ENCODE measurements at places on chromosomes 7 and 10.

GRCh38 chr10:79137826-79138225 lies 69.1 kb downstream of the ZMIZ1 start:
- DNase-seq, result peak; percentile 78

DNA sequence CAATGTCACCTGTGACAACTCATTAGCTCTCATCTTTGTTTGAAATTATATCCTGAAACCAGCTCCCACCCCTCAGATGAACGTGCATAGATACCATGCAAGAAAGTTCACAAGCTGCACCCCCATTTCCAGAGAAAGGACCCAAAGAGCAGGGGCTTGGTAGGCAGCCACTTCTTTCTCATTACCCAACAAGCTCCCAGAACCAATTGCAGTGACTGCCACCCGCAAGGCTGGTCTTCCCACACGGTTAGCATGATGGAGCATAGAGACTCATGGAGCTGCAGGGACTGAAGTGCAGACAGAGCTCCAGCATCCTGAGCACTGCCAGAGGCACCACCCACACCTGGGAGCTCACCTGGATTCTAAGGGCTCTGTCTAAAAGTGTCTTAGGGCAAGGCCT lies 28.5 kb downstream of the FRMPD2 start:
- no peak for DNase-seq

DNA sequence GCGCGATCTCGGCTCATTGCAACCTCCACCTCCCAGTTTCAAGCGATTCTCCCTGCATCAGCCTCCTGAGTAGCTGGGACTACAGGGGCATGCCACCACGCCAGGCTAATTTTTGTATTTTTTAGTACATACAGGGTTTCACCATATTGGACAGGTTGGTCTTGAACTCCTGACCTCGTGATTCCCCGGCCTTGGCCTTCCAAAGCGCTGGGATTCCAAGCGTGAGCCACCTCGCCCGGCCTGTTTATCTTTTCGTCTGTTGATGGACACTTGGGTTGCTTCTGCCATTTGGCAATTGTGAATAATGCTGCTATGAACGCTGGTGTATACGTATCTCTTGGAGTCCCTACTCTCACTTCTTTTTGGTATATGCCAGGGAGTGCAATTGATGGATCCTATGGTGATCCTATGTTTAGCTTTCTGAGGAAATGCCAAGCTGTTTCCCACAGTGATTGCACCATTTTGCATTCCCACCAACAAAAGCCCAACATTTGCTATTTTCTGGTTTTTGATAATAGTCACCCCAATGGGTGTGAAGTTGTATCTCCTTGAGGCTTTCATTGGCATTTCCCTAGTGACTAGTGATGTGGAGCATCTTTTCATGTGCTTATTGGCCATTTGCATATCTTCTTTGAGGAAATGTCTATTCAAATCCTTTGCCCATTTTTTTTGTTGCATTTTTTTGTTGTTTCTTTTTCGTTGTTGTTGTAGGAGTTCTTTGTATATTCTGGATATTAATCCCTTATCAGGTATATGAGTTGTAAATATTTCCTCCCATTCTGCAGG lies 3.5 kb downstream of the ANTXRL start:
- no peak for DNase-seq

DNA sequence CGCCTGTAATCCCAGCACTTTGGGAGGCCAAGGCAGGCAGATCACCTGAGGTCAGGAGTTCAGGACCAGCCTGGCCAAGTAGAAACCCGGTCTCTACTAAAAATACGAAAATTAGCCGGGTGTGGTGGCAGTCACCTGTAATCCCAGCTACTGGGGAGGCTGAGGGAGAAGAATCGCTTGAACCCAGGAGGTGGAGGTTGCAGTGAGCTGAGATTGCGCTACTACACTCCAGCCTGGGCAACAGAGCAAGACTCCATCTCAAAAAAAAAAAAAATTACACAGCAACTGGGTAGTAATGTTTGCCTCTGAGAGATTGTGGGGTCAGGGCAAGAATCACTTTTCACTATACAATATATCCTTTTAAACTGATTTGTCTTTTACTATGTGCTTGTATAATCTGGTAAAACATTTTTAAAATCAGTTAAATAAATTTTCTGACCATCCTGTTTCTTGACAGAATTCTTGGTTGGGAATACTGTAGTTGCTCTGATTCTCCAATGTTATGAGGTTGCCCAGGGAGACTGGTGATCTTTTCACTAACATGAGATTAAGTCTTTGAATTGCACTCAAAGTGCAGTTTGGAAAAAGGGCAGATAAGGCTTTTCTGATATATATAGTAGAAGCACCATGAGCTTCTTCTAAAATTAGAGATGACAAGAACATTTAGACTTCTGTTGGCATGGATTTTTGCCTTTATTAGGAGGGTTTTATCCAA lies 1.5 kb downstream of the ENTPD7 start:
- DNase-seq, result no peak

GRCh38 chr7:31186202-31186601 lies 134.1 kb downstream of the ADCYAP1R1 start:
- peak; percentile 37 for DNase-seq

DNA sequence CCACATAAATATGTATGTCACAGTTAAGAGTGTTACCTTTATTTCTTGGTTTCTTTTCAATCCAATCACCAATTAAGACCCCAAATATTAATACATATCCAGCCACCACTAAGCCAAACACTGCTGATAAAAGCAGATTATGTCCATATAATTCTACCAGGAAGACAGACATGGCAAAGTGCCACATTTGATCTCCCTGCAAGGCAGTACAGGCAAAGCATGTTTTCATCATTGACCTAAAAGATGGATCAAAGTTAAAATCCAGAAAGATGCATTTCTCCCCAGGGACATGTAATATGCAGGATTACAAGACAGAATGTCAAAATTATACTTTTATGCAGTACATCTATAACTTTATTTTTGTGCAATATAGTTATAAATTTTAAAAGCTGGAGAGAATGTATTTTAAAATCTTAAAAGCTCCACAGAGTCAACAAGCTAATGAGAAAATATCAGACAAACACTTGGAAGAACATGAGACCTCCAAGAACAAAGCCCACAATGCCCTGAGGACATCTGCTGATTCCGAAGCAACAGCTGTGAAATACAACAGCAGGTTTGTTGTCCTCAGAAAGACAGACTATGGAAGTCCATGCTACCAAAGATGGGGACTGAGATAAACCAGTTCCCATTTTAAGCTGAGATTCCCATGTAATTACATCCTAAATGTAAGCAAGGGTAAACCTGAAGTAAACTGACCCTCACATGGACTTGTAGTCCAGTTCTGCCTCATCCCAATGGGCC lies 54.5 kb upstream of the TOMM7 start:
- no peak for DNase-seq

DNA sequence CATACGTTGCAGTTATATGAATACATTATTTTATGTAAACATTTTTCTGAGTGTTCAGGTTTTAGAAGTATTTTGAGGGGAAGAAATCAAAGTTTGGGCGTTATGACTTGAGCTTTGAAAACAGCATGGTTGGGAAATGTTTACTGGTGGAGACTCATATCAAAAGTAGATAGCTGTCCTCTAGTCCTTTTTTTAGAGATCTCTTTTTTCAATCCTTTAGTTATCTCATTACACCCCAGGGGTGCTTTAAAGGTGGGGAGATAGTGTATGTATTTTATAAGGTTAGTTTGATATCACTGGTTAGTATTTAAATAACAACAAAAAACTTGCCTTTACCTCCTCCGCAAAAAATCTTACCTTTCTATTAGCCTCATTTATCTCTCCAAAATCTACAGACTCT lies 2.3 kb downstream of the DMTF1 start:
- no peak for DNase-seq

DNA sequence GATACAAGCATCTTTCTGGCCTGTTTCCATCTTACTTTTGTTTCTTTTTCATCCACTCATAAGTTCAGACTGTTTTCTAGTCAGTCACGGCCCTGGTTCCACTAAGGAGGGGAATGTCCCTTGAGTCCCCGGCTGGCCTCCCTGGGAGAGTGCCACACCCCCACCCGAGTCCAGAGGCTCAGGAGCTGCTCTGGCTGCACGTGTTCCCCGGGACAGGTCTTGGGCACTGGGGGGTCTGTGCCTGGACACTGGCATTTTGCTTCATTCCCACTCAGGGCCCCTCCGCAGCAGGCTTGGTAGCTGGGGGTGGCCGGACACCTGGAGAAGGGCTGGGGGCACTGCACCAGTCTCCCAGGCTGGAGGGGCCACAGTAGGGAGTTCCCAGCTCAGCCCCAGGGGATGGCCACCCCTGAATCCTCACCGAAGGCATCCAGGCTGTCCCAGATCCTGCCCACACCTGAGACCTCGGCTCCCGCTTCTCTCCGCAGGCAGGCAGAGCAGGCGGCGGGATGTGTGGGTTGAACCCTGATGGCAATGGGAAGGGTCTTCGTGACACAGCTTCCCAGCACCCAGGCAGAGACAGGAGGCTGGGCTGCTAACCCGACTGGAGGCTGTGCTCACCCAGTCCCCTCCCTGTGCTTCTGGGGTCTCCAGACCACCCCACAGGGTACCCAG lies 92.3 kb downstream of the BMS1 start:
- no peak for DNase-seq

DNA sequence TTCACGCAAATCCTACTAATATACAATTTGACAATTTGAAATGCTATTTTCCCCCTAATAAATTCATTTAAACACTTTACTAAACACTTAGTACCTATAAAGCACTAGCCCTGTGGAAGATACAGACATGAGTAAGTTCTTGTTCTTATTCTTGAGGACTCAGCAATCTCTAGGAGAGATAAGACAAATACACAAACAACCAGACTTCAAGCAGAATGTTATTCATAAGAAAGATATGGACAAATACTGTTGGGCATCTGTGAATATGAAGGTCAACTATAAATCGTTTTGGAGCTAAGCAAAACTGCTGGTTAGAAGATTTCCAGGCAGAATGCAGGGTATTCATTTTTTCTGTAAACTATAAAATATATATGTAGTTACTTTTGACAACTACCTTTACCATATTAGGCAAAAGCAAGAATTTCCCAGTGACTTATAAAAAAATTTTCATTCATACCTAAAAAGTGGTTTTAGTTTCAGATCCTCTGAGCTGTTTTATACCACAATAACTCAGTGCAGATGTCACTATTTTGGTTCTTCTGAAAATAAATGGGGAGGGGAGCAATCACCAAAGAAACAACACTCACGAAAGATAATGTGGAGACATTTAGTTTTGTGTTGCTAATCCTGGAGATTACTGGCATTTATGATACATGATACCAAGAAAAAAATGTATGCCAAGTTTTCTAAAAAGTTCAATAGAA lies 3.8 kb downstream of the VPS41 start:
- no peak for DNase-seq

DNA sequence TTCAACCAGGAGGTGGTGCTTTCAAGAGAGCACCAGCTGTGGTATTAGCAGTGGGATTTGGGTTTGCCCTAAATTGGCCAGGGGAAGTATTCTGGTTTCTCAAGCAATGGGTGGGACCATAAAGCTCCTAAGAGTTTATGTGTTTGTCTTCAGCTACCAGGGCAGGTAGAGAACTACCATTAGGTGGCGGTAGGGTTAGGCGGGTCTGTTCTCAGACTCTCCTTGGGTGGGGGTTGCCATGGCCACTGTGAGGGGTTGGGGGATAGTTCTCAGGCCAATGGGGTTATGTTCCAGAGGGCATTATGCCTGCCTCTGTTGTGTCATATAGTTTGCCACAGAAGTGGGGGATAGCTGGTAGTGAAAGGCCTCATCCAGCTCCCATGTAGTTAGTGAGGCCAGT lies 47.7 kb upstream of the BICC1 start:
- no peak for DNase-seq

- DNase-seq, result peak; percentile 65
Observed at GRCh38 chr7:23205909-23206767, 24.3 kb downstream of the NUP42 start.

DNA sequence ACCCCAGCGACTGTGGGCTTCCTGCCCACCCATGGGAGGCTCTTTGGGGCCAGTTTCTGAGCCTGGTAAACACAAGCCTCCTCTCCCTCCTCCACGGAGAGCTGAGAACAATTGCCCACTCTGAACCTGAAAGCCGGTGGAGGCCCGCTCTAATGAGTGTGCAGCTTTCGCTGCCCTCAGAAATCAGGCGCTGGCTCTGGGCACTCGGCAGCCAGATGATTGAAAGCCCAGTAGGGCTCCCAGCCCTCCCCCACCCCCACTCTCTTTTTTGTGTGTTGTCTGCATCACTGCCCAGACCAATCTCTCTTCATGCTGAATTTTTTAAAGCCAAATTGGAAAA lies 438.9 kb downstream of the RPS24 start:
- no peak for DNase-seq

- DNase-seq, result no peak
Observed at GRCh38 chr10:26439406-26440087, 1.4 kb downstream of the APBB1IP start.
